ENCODE measurements at places on chromosomes 6 and 20.

GRCh38 chr6:143680141-143680540 lies 2.4 kb downstream of the PHACTR2 start:
- DNase-seq = no peak

- no peak for DNase-seq
These were observed 12.1 kb downstream of the BCL2L1 start for GRCh38 chr20:31710423-31711108.

DNA sequence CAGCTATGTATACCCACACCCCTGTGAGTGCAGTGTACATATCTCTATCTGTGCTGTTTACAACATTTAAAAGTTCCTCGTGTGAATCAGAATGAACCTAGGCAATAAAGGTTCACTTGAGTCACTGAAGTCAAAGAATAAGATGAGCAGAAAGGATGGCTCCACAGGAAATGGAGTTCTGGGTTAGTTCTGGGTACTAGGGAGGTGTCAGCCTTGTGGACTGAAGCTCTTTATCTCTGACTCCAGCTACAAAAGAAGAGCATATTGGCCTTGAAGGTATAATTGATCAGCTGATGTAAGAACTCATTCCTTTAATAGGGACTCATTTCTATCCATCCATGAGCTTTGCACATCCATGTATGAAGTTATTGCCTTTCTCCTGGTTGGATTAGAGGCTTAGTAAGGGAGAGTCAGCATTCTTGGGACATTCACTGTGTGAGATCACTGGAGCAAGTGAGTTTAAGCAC lies 73.9 kb upstream of the BACH2 start:
- no peak for DNase-seq

GRCh38 chr6:13715444-13715883 lies 3.8 kb upstream of the RANBP9 start:
- DNase-seq = no peak

DNA sequence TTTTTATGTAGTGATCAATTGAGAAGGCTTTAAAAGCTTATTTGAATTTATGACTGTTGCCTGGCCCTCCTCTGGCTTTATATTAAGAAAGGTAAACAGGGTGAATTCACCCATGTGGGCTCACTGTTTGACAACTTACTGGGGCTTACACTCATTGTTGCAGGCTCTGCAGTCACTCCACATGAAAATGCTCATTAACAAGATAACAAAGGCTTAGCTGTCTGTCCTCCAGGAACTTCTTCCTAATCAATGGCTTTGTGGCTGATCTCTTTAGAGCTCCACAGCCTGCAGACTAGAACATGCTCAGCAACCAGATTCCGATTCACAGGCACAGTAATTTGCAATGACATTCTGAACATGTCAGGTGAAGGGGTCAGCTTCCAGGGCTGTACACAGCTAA lies 323.2 kb upstream of the MAN1A1 start:
- no peak for DNase-seq

GRCh38 chr6:45377043-45377553 lies 636 bp downstream of the SUPT3H start:
- DNase-seq = no peak

DNA sequence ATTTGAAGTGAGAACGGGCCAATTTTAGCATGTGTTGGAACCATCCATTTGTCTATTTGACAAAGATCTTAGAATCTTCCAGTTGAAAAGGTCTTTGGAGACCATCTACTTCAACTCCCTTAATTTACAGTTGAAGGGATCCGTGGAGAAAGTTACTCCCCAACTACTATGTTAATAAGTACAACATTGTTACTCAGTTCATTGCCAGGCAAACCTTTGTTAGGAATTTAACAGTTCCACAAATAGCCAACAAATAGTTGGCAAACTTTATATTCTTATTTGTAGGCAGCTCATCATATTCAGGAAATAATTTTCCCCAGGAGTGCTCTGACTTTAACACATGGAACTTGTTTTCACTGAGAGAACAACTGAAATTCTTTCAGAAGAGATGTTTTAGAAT lies 81.0 kb upstream of the FLRT3 start:
- DNase-seq = no peak
